Keratinocyte (primary cell): ENCODE measurements at places on chromosomes 1 and 21.

DNA sequence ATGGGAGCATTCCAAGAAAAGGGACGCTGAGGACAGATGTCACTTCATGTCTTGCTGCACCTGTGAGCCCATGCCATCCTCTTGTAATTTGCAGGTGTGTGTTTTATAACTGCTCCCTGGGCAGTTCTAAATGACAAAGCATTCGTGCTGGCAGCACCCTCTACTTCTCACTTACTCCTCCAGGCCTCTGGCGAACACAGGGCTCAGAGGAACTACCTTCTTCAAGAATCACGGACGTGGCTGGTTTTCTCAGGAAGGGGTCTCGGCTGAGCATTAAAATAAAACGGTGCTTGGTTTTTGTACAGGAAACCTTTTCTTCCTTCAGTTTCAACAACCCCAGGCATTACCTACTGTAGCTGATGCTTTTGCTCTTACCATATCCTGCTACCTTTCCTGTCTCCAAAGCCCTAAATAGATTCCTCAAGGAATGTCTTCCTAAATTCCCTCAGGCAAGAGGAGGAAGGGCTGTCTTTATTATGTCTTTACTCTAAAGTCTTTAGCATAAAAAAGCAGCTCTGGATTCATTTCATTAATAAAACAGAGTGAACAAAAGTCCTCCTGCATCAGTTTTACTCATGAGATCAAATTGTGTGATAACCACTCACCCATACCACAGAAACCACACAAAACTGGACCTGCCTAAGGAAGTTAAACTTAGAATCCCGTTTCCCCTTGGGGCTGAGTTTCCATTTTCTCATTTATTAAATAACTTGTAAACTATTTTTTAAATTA is 79.0 kb upstream of the MAP10 start:
- peak; percentile 42 for DNase-seq

DNA sequence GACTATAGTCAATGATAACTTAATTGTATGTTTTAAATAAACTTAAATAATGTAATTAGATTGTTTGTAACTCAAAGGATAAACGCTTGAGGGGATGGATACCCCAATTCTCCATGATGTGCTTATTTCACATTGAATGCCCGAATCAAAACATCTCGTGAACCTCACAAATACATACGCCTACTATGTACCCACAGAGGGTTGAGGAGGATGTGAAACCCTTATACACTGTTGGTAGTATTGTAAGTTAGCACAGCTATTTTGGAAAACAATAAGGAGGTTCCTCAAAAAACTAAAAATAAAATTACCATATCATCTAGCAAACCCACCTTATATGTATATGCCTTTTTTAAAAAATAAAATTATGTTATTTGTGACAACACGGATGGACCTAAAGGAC is 198.6 kb downstream of the MRPL39 start:
- no peak for DNase-seq

DNA sequence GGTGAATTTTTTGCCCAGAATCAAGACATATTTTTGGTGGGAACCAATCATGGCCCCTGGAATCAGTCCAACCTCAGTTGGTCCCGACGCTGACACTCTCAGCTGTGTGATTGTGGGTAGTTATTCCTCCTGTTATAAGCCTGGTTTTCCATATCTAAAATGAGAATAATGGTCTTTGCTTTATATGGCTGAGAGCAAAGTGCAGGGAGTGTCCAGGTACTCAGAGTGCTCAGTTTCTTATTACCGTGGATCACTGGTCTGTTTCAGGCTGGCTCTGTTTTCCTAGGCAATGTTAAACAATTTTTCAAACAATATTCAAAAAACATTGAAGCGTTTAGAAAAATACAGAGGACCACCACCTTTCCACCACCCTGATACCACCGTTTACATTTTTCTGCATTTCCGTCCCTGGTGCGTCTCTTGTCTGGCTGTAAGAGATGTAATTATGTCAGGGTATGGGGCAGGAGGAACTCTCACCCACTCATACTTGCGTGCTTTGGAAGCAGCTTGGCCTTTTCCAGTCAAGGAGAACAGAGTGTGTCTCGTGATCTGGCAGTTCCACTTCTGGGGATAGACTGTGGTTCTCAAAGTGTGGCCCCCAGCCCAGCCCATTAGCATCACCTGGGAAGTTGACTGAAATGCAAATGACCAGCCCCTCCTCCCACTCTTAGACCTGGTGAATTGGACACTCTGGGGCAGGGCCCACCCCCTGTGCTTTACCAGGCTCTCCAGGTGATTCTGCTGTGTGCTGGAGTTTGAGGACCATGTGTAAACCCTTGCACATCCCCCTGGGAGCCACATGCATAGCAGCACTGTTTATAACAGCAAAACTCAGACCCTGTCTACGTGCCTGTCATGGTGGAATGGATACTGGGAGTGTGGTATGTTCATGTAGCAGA is 6.8 kb downstream of the MX1 start:
- no peak for DNase-seq

DNA sequence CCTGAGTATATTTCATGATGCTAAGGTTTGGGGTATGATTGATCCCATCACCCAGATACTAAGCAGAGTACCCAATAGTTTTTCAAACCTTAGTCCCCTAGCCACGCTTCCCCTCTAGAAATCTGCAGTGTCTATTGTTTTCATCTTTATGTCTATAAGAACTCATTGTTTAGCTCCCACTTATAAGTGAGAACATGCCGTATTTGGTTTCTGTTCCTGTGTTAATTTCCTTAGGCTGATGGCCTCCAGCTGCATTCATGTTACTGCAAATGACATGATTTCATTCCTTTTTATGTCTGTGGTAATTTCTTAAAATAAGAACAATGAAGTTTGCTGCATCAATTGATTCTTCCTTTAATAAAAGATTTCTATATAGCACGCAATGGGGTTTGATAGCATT is 301.3 kb downstream of the PLPP3 start:
- DNase-seq = no peak

GRCh38 chr1:39671793-39672550 is at the start of gene NT5C1A:
TSS of gene NT5C1A (minus strand) at chr1:39672107. CDS start at chr1:39672038, 69 bp downstream.
- no peak for DNase-seq

- DNase-seq = no peak
Measured at GRCh38 chr1:190908246-190908645, 430.6 kb upstream of the BRINP3 start.

- no peak for DNase-seq
Measured at GRCh38 chr1:181430015-181430885, 53.1 kb upstream of the CACNA1E start.

- DNase-seq = peak; percentile 59
Measured at GRCh38 chr1:187001198-187001889, 172.6 kb downstream of the PLA2G4A start.

DNA sequence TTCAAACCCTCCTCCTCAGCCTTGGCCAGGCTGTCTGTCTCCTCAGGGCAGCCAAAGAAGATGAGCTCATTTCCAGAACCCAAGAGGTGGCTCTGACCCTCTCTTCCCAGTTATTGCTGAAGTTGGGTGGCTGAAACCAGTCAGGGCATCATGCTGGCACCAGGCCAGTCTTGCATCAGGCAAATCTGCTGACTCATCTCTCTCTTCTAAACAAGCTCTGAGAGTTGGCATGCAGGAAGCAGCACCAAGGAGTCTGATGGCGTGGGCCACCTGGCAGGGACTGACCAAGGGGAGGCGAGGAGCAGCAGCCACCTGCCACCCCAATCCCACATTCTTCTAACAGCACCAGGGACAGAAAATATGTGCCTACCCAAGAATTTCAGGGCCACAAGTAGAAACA is 104.8 kb upstream of the ATP1A1 start:
- peak; percentile 81 for DNase-seq

DNA sequence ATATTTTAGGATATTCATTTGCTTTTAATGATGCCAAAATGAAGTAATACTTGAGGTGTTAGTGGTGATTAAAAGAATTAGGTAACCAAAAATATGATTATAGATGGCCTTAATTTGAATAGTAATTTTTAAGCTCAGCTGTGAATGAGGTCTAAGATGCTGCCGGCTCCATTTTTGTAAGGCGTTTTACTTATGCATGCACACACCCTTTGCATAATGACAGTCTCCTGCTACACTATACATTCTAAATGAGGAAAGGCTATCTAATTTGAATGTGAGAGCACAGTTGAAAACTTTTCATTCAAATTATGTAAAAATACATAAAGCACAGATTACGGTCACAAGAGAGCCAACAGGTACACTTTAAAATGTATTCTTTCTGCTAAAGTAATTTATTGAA is 41.6 kb downstream of the RGS21 start:
- DNase-seq = no peak

DNA sequence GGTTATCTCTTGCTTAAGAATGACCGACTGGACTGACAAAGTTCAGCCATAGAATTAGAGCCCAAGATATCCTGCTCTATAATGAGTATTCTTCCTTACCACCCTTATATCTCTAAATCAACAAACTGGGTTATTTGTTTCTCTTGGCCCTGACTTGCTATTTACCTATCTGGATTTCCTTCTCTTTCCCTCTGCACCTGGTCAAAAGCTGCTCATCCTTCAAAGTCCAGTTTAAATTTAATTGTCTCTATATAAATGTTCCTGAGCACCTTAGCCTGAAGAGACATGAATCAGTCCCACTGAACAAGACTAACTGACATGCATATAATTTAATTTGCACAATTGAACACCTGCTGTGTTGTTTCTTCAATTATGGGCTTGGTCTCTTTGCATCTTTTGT is 127.1 kb upstream of the KCNJ15 start:
- DNase-seq = no peak

DNA sequence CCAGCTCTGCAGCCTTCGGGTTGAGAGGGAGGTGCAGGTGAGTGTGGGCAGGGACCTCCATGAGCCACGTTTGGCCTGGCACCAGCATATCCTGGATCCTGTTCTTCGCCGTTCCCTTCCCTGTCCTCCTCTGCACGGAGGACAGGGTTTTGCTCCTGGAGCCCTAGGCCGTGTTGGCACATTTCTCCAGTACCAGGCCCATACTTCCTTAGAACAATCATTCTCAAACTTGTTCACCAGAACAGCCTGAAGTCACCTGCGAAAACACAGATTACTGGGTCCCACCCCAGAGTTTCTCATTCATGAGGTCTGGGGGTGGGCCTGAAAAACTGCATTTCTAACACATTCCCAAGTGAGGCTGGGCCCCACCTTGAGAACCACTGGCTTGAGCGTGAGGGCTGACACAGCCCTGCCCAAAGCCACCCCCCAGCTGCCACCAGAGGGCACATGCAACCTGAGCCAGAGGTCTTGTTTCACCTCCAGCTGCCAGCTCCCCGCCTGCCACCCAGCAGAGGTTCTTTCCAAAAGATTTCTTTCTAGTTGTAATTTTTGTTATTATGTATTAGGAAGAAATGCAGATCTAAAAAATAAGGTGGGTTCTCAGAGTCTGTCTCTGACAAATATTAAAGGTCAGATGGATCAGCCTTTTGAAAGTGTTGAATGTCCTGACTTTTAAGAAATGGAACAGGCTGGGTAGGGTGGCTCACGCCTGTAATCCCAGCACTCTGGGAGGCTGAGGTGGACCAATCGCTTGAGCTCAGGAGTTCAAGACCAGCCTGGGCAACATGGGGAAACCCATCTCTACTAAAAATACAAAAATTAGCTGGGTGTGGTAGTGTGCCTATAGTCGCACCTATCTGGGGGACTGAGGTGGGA is 39.6 kb upstream of the LDLRAP1 start:
- no peak for DNase-seq

GRCh38 chr1:217369996-217370551 is 260.8 kb downstream of the GPATCH2 start:
- DNase-seq = no peak

DNA sequence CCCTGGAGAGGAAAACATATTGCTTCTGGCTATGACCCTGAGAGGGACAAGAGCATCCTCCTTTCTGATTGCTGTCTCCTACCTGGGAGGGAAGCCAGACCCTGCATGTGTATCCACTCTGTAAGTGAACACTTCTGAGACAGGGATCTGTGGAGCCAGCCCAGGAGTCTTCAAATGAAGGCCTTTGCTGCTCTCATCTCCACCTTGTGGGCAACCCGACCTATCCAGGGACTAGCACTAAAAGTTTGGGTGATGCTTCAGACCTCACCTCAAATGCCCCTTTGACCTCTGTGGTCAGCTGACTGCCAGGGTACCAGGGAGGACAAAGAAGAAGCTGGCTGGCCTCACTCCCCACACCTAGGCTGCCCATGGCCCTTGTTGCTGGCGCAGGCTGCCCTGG is 64.7 kb downstream of the KCND3 start:
- DNase-seq = no peak

DNA sequence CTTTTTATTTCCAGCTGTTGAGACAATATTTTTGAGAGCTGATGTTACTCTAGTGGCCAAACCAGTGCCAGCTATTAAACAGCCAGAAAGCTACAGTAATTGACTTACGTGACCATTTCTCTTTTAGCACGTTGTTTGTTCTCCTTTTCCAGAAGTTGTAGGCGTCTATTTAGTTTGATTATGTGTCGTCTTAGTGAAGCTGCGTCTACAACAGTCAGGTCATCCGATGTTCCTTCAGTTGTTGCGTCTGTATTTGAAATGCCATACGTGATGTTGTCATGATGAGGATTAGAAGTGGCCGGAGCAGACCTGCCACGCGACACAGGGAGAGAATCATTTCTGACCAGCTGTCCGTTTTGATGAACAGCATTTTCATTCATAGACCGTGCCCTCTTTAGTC is 38.2 kb downstream of the TMEM51 start:
- no peak for DNase-seq

DNA sequence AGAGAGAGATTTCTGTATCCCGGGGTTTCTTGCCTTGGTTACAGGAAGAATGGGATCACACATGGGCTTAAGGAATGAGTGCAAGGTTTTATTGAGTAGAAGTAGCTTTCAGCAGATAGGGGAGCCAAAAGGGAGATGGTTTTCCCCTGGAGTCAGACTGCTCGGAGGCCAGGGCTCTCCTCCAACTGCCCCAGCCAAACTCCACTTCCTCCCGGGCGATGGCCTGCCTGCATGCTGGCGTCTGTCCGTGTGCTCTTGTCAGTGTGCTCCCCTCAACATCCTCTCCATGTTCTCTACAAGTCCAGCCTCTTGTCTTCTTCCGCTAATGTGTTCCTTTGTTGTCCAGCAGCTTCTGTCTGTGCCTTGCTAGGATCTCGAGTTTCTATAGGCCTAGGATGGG is 421.3 kb upstream of the ADGRL2 start:
- no peak for DNase-seq

DNA sequence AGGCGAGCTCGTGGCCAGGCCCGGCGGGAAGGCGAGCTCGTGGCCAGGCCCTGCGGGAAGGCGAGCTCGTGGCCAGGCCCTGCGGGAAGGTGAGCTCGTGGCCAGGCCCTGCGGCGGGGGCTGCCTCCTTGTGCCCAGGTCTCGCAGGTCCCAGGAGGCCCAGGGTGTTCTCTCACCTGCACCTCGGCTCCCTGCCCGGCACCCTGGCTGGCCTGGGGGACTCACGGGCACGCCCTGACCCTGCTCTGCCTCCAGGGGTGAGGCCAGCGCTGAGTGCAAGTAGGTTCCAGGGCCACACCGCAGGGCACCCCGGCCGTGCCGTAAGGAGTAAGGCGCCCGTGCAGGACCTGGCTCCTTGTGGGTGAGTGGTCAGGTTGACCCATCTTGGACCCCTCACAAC is 4.4 kb downstream of the SDF4 start:
- no peak for DNase-seq

DNA sequence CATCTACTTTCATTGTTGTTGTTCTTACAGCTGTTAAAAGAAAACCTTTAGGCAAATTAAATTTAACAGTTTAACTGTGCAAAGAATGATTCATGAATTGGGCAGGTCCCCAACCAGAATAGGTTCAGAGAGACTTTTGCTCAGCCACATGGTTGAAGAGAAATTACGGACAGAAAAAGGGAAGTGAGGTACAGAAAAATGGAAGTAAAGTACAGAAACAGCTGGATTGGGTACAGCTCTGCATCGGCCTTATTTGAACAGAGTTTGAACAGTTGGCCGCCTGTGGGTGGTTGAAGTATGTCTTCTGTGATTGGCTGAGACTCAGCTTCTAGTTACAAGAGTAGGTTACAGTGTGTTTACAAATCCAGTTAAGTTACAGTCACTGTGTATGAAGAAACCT is 210.1 kb downstream of the FGGY start:
- DNase-seq = no peak
